Ascending aorta (tissue), 2 donors: ENCODE measurements at places on chromosomes 16 and 17. TPM values are rescaled to one million over a fixed set of nuclear protein-coding genes. Genes with fewer than 3 reads are reported as not detected.

- H3K27ac ChIP-seq = no peak overlapping the region
- no peaks in the 10 kb centered on the region for H3K36me3 ChIP-seq
- no peak overlapping the region for H3K4me3 ChIP-seq
- no peaks in the 10 kb centered on the region for H3K27me3 ChIP-seq
- H3K4me1 ChIP-seq = no peaks in the 10 kb centered on the region
- no peak for DNase-seq
These were observed 9.6 kb upstream of the RBFOX3 start for GRCh38 chr17:79620207-79621038.

- no peak for DNase-seq
- no peaks in the 10 kb centered on the region for H3K27me3 ChIP-seq
- H3K4me3 ChIP-seq = no peak overlapping the region
- peaks cover 11% of the 10 kb centered on the region for H3K4me1 ChIP-seq
- no peaks in the 10 kb centered on the region for H3K36me3 ChIP-seq
These were observed 38.7 kb upstream of the SLC38A10 start for GRCh38 chr17:81333616-81334368.

DNA sequence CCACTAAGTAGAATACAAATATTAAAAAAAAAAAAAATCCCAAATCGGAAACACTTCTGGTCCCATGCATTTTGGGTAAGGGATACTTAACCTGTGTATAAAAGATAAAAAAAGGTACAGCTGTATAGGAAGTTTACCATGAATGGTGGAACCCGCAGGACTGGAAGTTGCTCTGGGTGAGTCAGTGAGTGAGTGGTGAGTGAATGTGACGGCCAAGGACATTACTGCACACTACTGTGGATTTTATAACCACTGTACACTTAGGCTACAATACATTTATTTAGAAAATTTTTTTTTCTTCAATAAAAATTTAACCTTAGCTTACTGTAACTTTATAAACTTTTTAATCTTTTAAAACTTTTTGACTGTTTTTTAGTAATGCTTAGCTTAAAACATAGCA lies 71.3 kb upstream of the BCAR1 start:
- H3K4me1 ChIP-seq = peaks cover 20% of the 10 kb centered on the region
- no peaks in the 10 kb centered on the region for H3K27me3 ChIP-seq
- H3K4me3 ChIP-seq = no peak overlapping the region
- no peaks in the 10 kb centered on the region for H3K36me3 ChIP-seq

DNA sequence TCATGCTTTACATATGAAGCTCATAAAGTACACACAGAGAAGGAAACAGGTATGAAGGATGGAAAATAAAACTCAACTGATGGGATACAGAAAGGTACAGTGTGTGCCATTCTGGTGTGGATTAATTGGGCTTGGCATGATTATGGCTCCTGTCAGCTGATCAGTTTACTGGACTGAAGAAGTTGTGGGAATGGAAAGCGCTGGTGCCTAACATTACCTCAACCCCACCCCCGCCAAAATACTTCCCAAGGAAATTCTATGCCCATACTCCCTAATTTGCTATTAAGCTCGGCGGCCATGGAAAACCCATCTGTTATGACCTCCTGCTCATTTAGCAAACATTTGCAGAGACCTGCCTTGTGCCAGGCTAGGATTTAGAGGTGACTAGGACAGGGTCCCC lies 16.6 kb upstream of the PMFBP1 start:
- no peaks in the 10 kb centered on the region for H3K27me3 ChIP-seq
- H3K27ac ChIP-seq = no peak overlapping the region
- no peaks in the 10 kb centered on the region for H3K36me3 ChIP-seq
- no peaks in the 10 kb centered on the region for H3K4me1 ChIP-seq
- no peak overlapping the region for H3K4me3 ChIP-seq

P2RX1 gene
- total RNA-seq = not detected
